Mesothelial cell of epicardium (in vitro differentiated cells): ENCODE measurements at places on chromosomes 6 and 20. TPM values are rescaled to one million over a fixed set of nuclear protein-coding genes. Genes with fewer than 3 reads are reported as not detected.

Gene ZSCAN23
- total RNA-seq: 10.4 to 13.9 TPM (median 13.5 TPM) in 3 replicates

DNA sequence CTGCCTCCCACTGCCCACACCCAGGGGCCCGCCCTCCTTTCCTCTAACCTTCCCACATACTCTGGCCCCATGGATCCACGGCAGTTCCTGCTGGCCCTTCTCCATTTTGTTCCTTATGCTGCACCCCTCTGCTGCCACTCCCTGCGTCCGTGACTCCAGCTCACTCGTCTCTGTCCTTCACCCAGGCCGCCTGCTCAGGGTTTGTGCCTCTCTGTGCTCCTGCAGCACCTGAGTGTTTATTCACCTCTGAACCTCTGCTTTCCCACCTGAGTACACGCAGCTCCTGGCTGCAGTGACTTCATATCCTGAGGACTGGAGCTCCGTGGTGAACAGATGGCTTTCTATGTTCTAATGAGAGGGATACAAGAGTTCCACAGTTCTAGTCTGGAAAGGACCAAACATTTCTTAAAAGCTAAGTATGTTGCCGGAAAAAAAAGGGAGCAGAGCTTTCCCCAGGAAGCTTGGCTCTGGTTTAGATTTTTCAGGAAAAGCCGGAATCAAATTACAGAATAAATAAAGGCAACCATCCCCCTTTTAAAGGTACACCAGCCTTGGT, 1.5 kb upstream of the GNRH2 start:
- H3K36me3 ChIP-seq: peaks cover 14% of the 10 kb centered on the region
- peak overlapping the region; percentile 90 for H3K27ac ChIP-seq
- peaks cover 20% of the 10 kb centered on the region for H3K4me1 ChIP-seq
- no peaks in the 10 kb centered on the region for H3K27me3 ChIP-seq

DNA sequence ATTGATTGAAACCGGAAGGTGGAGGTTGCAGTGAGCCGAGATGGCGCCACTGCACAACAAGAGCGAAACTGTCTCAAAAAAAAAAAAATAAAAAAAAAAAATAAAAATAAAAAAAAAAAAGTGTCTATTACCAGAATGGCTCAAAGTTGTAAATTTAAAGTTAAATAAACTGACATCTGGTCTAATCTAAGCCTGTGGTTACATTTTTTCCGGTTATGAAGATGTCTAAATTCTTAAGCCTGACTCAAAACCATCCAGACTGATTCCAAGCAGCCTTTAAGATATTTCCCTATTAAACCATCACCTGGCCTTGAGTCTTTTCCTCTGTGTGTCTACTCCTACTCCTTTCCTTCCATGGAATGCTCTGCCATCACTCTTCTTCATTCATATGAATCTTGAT, 371.7 kb upstream of the RUNX2 start:
- H3K27ac ChIP-seq: no peak overlapping the region
- H3K27me3 ChIP-seq: no peaks in the 10 kb centered on the region
- H3K4me3 ChIP-seq: no peak overlapping the region
- H3K36me3 ChIP-seq: peaks cover 17% of the 10 kb centered on the region
- H3K4me1 ChIP-seq: peaks cover 14% of the 10 kb centered on the region

Gene MYB
- 1.6 to 2.4 TPM (median 2.0 TPM) in 3 replicates for total RNA-seq

- peaks cover 12% of the 10 kb centered on the region for H3K36me3 ChIP-seq
- no peaks in the 10 kb centered on the region for H3K27me3 ChIP-seq
- no peak overlapping the region for H3K27ac ChIP-seq
- peaks cover 3% of the 10 kb centered on the region for H3K4me1 ChIP-seq
- DNase-seq: no peak
- no peak overlapping the region for H3K4me3 ChIP-seq
Observed at GRCh38 chr6:159023893-159024292, 20.9 kb downstream of the TAGAP start.

Gene DNMT3B
- 7.5 to 8.5 TPM (median 8.5 TPM) in 3 replicates for total RNA-seq

DNA sequence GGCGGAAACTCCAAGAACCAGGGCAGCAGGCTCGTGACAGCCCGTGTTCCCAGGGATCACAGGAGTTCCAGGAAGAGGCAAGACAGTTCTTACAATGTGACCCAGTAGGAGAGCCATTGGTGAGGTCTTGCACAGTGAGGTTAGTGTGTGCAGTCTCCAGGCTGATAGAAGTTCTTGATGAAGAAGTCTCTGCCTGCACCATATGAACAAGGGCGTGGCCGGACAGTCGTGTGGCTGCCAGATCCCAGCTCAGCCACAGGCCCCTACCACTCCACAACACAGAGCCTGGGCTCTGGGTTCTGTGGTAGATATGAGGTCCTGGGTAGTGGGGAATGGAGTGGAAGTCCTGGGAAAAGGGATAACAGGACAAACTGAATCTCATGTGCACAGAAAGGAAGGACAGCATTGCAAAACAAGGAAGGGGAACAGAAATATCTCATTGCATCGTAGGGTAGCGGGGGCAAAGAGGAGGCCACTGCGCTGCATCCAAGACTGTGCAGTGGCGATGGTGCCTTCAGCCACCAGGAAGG, 65.2 kb downstream of the STX11 start:
- H3K4me1 ChIP-seq: peaks cover 19% of the 10 kb centered on the region
- DNase-seq: no peak
- H3K27me3 ChIP-seq: peaks cover 4% of the 10 kb centered on the region
- peak overlapping the region; percentile 94 for H3K27ac ChIP-seq
